Endodermal cell (in vitro differentiated cells): ENCODE measurements at places on chromosomes 11 and 22. TPM values are rescaled to one million over a fixed set of nuclear protein-coding genes. Genes with fewer than 3 reads are reported as not detected.

The DEUP1 gene
- total RNA-seq, result 0.29 to 0.35 TPM in 2 of 3 replicates, not detected in the other

DNA sequence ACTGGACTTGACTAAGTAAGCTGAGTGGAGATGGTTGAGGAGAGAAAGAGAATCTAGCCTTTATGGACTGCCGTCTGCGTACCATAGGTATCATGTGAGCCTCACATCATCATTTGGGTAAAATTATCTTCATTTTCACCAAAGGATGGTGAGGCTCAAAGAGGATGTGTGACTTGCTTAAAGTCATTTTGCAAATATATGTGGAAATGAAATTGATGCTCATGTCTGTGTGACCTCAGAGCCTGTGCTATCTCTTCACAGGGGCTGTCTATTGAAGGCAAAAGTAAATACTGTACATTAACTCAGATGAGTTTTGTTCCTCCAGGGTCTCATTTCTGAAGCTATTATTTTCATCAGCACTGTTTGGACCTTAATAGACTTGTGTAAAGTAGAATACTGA, 83.3 kb upstream of the ALKBH3 start:
- no peak overlapping the region for H3K4me3 ChIP-seq
- H3K36me3 ChIP-seq, result peaks cover 33% of the 10 kb centered on the region
- no peaks in the 10 kb centered on the region for H3K27me3 ChIP-seq

GRCh38 chr11:14275076-14275475, 83.9 kb downstream of the RRAS2 start:
- H3K36me3 ChIP-seq, result peaks cover 57% of the 10 kb centered on the region
- no peak for DNase-seq
- H3K4me1 ChIP-seq, result no peaks in the 10 kb centered on the region
- no peak overlapping the region for H3K4me3 ChIP-seq
- H3K27me3 ChIP-seq, result no peaks in the 10 kb centered on the region

DNA sequence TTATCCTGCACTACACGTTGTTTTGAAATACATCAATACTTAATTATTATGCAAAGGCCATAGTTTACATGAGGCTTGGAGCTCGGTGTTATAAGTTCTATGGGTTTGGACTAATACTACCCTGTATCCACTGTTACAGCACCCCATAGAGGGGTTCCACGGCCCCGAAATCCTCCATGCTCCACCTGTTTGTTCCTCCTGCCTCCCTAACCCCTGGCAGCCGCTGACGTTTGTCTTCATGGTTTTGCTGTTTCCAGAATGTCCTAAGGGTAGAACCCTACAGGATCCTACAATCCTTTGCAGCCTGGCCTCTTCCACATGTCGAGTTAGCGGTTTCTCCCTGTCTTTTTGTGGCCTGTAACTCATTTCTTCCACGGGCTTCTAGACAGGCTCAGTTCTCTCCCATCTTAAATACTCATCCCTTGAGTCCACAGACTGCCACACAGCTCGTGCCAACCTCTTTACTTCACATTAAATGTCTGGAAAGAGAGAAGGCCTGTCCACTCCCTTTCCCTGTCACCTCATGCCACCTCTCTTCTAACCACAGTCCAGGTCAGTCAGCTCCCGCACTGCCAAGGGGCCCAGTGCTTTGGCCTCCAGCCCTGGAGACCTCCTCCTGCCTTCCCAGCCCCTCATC, 42.4 kb upstream of the TH start:
- H3K4me1 ChIP-seq, result no peaks in the 10 kb centered on the region
- peak overlapping the region; percentile 72 for H3K27ac ChIP-seq

- no peak overlapping the region for H3K27ac ChIP-seq
- H3K4me1 ChIP-seq, result peaks cover 7% of the 10 kb centered on the region
- peak overlapping the region; percentile 13 for H3K4me3 ChIP-seq
Measured at GRCh38 chr11:35588627-35589026, 29.6 kb upstream of the FJX1 start.

- DNase-seq, result no peak
- no peak overlapping the region for H3K4me3 ChIP-seq
- H3K36me3 ChIP-seq, result no peaks in the 10 kb centered on the region
- H3K4me1 ChIP-seq, result no peaks in the 10 kb centered on the region
Measured at GRCh38 chr11:133570376-133570775, 38.1 kb upstream of the OPCML start.

The FGF19 gene
- 0.40 to 0.66 TPM (median 0.61 TPM) in 3 replicates for total RNA-seq

GRCh38 chr22:27644566-27644965, 157.0 kb downstream of the MN1 start:
- peaks cover 6% of the 10 kb centered on the region for H3K27me3 ChIP-seq
- H3K4me3 ChIP-seq, result no peak overlapping the region
- no peaks in the 10 kb centered on the region for H3K36me3 ChIP-seq
- H3K27ac ChIP-seq, result no peak overlapping the region
- no peak for DNase-seq

The ADAMTS8 gene
- 1.00 to 3.1 TPM (median 1.2 TPM) in 3 replicates for total RNA-seq

The EMID1 gene
- total RNA-seq, result 17.0 and 19.8 TPM in 2 replicates

The ZNF215 gene
- total RNA-seq, result 7.7 and 9.9 TPM in 2 replicates

DNA sequence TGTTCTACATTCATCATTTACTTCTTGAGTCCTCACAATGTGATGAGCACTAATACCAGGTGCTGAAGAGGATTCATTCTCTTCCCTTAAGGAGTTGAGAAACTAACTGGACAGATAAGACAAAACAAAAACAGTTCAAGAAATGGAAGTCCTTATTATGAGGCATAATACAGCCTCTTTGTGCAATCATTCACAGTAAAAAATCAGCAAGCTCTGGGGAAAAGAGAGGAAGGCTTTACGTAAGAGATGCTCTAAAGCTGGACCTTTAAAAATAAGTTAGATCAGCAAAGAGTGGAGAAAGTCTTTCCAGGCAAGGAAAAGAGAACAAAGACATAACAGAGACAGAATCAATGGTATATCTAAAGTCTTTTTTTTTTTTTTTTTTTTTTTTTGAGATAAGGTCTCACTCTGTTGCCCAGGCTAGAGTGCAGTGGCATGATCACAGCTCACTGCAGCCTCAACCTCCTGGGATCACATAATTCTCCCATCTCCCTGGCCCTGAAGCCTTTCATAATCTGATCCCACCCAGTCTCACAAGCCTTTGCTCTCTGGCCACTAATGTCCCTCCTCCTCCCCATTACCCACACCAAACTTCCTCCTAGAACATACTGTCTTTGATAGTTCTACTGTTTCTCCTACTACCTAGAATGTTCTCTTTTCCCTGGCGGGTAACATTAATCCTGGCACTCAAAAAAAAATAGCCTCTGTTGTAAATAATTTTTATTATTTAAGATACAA, 40.9 kb downstream of the MRTFA start:
- H3K4me3 ChIP-seq, result no peak overlapping the region
- H3K27ac ChIP-seq, result no peak overlapping the region
- H3K36me3 ChIP-seq, result no peaks in the 10 kb centered on the region
- H3K4me1 ChIP-seq, result peaks cover 11% of the 10 kb centered on the region
- DNase-seq, result no peak
- no peaks in the 10 kb centered on the region for H3K27me3 ChIP-seq

DNA sequence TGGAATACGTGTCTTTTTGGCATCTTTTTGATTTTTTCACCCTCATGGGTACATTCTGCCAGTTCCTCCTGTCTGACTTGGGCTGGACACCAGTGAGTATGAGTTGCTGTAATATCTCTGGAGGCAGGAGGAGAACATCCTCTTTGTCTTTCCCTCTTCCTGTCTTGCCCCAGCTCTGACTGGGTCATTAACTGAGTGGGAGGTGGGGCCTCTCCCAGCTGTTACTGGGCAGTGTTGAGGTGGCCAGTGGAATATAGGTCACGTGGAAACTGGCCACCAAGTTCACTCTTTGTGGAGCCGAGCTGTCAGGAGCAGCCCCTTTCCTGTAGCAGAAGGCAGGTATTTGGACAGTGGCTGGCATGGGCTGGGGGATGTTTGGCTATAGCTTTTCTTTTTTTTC, 2.2 kb downstream of the GLB1L2 start:
- no peak overlapping the region for H3K4me3 ChIP-seq
- no peak for DNase-seq
- no peaks in the 10 kb centered on the region for H3K36me3 ChIP-seq
- no peak overlapping the region for H3K27ac ChIP-seq

The ZBED5 gene
- 50.0 and 51.6 TPM in 2 replicates for total RNA-seq

DNA sequence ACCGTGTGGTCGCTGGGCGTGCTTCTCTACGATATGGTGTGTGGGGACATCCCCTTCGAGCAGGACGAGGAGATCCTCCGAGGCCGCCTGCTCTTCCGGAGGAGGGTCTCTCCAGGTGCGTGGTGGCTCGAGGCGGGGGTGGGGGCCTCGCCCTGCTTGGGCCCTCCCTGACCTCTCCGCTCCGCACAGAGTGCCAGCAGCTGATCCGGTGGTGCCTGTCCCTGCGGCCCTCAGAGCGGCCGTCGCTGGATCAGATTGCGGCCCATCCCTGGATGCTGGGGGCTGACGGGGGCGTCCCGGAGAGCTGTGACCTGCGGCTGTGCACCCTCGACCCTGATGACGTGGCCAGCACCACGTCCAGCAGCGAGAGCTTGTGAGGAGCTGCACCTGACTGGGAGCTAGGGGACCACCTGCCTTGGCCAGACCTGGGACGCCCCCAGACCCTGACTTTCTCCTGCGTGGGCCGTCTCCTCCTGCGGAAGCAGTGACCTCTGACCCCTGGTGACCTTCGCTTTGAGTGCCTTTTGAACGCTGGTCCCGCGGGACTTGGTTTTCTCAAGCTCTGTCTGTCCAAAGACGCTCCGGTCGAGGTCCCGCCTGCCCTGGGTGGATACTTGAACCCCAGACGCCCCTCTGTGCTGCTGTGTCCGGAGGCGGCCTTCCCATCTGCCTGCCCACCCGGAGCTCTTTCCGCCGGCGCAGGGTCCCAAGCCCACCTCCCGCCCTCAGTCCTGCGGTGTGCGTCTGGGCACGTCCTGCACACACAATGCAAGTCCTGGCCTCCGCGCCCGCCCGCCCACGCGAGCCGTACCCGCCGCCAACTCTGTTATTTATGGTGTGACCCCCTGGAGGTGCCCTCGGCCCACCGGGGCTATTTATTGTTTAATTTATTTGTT, 2.4 kb downstream of the PIM3 start:
- peaks cover 18% of the 10 kb centered on the region for H3K36me3 ChIP-seq
- H3K4me3 ChIP-seq, result peak overlapping the region; percentile 62
- peak; percentile 43 for DNase-seq
- no peaks in the 10 kb centered on the region for H3K27me3 ChIP-seq

- DNase-seq, result no peak
- no peak overlapping the region for H3K4me3 ChIP-seq
- no peaks in the 10 kb centered on the region for H3K4me1 ChIP-seq
- H3K36me3 ChIP-seq, result no peaks in the 10 kb centered on the region
- no peak overlapping the region for H3K27ac ChIP-seq
Measured at GRCh38 chr11:108559904-108560303, 33.7 kb downstream of the EXPH5 start.

DNA sequence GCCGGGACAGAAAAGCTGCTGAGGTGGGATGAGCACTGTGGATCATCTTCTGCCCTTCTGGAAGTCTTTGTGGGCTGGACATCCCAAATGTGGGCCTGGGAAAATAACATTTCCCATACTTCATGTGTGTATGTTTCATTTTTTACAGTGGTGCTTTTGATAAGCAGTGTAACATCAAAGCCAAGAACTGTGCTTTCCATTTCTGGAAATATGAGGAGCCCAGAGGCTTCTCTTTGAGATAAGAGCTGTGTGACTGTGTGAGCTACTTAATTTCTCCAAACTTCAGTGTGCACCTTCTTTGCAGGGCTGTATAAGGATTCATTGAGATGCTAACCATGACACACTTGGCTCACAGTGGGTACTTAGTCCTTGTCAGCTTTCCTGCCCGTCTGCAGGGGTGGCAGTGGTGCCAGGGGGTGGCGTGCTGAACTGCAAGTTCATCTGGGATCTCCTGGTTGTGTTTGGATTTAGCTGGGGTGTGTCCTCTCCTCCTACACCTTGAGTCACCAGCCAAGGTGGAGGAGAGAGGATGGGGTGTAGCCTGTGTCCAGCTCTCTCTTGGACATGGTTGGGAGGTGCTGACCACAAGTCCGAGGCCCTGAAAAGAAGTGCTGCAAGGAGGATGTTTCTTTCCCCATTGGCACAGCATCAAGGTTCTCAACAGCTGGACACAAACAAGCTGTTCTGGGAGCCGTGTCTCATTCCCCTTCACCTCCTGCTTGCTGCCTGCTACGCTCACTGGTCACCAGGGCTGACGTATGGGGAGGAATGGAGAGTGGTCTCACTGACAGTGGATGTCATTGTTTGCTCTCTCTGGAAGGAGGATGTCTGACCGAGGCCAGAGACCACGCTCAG, 139.4 kb downstream of the TEAD1 start:
- peak overlapping the region; percentile 60 for H3K27ac ChIP-seq
- H3K27me3 ChIP-seq, result no peaks in the 10 kb centered on the region
- no peak overlapping the region for H3K4me3 ChIP-seq
- H3K4me1 ChIP-seq, result no peaks in the 10 kb centered on the region

The CARD16 gene
- total RNA-seq, result not detected in 2 replicates

GRCh38 chr22:31681349-31682345, 19.6 kb upstream of the PISD start:
- no peak overlapping the region for H3K4me3 ChIP-seq
- H3K27me3 ChIP-seq, result no peaks in the 10 kb centered on the region
- H3K36me3 ChIP-seq, result peaks cover 39% of the 10 kb centered on the region
- no peak for DNase-seq
- no peaks in the 10 kb centered on the region for H3K4me1 ChIP-seq
- H3K27ac ChIP-seq, result no peak overlapping the region

The TRMU gene
- total RNA-seq, result 72.6 and 79.7 TPM in 2 replicates

GRCh38 chr11:72588421-72589410, 85.5 kb downstream of the PDE2A start:
- no peak overlapping the region for H3K4me3 ChIP-seq
- no peaks in the 10 kb centered on the region for H3K4me1 ChIP-seq
- H3K36me3 ChIP-seq, result no peaks in the 10 kb centered on the region
- peaks cover 98% of the 10 kb centered on the region for H3K27me3 ChIP-seq

GRCh38 chr11:128927108-128927461, 15.6 kb downstream of the TP53AIP1 start:
- no peak for DNase-seq
- H3K4me3 ChIP-seq, result no peak overlapping the region
- H3K27ac ChIP-seq, result no peak overlapping the region
- no peaks in the 10 kb centered on the region for H3K36me3 ChIP-seq

The CRY2 gene
- total RNA-seq, result 17.8 and 19.8 TPM in 2 replicates

GRCh38 chr22:39622881-39623367, 52.4 kb downstream of the CACNA1I start:
- peak; percentile 95 for DNase-seq
- no peaks in the 10 kb centered on the region for H3K36me3 ChIP-seq
- H3K27me3 ChIP-seq, result no peaks in the 10 kb centered on the region
- no peak overlapping the region for H3K4me3 ChIP-seq
- H3K4me1 ChIP-seq, result no peaks in the 10 kb centered on the region

DNA sequence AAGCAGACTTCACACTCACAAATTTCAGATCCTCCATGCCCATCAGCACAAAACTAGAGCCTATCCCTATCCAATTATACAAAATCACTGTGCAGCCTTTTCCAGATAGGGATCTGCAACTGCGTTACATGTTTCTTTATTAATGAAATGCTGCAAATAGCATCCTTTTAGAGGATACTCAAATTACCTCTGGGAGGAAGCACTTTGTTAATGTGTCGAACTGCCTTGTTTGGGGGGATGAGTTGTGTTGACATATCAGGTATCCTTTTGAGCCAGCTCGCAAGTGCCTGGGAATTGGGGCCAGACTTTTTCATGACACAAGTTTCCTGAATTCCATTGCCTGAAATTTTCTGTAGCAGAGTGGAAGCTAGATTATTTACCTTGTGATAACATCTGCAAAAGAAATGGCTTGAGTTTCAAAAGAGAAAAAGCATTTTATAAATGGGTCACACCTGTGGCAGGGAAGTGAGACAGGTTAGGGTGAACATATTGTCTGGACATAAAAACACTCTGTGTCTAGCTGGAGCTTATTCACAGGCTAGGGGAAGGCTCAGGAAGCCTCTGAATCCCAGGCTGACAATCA, 299.1 kb upstream of the MTNR1B start:
- no peak for DNase-seq
- H3K4me1 ChIP-seq, result no peaks in the 10 kb centered on the region
- no peaks in the 10 kb centered on the region for H3K27me3 ChIP-seq

- H3K4me3 ChIP-seq, result no peak overlapping the region
- H3K36me3 ChIP-seq, result peaks cover 93% of the 10 kb centered on the region
- DNase-seq, result no peak
- H3K27me3 ChIP-seq, result no peaks in the 10 kb centered on the region
Measured at GRCh38 chr11:70352601-70353000, 45.7 kb upstream of the CTTN start.

The OR8G5 gene
- total RNA-seq, result not detected in 3 replicates
